ENCODE measurements at places on chromosomes 6 and 20.

DNA sequence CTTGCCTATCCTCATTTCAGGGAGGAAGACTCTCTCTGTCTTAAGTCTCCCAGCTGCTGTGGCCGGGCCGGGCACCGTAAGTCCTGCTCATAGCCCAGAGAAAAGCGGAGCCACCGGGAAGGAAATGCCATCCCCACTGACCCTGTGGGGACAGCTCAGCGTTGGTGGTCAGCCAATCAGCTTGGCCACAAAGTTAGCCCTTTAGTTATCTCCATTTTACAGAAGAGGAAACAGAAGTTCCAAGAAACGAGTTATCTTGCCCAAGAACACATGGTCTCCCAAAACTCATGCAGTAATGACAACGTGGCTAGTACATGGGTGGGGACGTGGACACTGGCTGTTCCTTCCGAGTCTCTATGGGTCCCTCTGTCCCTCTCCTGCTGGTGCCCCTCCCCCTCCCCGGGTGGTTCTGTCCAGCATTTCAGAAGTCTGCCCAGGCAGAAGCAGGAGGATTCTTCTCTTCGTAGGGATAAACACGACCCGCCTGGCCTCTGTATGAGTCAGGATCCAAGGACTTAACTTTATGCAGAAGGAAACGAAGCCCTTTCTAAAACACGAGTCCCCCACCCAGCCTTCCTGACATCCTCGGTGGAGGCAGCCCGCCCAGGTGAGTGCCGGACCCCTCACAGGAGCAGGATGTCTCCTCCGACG lies 273.8 kb downstream of the CDH4 start:
- DNase-seq = no peak

GRCh38 chr20:59468831-59469230 lies 135.5 kb upstream of the PHACTR3 start:
- DNase-seq = no peak

- no peak for DNase-seq
Observed at GRCh38 chr6:67127041-67127440, 1420.0 kb upstream of the EYS start.

DNA sequence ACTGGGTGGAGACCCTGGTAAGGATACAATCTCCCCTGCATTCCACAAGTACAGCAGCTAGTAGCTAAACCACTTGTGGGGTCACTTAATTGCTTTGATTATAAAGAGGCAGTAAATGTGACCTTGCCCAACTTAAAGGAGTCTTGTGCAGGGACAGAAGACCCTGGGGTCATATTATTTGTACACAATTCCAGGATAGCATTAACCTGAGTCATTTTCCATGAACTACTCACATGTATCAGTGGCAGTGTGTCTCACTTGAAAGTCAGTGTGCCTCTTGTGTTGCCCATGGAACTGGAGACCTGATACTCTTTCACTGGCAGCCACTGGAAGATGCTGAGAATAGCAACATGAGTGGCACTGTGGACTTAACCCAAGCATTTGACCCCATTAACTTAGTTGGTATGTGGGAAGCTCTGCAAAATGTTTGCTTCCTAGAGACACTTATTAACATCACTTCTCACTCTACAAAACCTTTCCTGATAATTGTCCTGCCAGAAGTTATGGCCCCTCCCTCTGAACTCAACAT lies 28.9 kb downstream of the CLIC5 start:
- no peak for DNase-seq

GRCh38 chr20:25369529-25369928 lies 21.1 kb downstream of the ABHD12 start:
- no peak for DNase-seq

GRCh38 chr20:24608926-24609667 lies 139.7 kb downstream of the SYNDIG1 start:
- no peak for DNase-seq
